Karpas-422 (cell line): ENCODE measurements at places on chromosomes 4 and X.
A peak's percentile ranks its signal among the peaks of the same experiment; 100 is the strongest.

DNA sequence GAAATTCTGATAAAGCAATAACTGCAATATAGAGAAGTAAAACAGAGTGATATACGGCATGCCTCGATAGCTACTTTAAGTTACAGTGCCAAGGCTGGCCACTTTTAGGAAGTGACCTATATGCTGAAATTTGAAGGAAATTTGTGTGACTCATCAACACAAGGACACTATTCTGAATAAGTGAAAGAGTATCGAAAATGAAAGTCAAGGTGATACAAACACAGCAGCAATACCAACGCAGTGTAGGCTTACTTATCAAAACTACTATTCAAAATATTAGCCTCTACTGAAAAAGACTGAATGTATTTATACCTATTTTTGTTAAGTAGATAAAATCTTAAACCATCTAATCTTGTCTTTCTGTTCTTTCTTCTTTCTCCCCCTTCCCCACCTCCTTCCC, 459.9 kb upstream of the GNPDA2 start:
- DNase-seq = no peak

DNA sequence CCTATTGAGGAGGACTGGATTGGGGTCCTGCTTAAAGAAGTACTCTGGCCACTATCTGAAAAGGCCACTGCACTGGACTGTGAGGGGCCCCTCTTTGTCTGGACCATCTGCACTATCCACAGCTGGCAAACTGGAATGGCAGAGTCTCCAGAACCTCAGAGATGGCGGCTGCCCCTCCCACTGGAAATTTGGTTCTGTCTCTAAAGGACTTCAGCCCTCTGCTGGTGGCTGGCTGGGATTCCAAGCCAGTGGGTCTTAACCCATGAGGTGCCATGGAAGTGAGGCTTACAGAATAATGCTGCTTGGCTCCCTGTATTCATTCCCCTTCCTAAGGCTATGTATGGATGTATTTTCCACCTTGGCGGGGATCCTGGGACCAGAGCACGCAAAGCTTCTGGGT, 41.6 kb upstream of the CYLC1 start:
- DNase-seq = no peak

- DNase-seq = no peak
Observed at GRCh38 chrX:110310896-110311295, 7.0 kb downstream of the AMMECR1 start.

GRCh38 chr4:20288047-20288650, 36.4 kb downstream of the SLIT2 start:
- DNase-seq = no peak

DNA sequence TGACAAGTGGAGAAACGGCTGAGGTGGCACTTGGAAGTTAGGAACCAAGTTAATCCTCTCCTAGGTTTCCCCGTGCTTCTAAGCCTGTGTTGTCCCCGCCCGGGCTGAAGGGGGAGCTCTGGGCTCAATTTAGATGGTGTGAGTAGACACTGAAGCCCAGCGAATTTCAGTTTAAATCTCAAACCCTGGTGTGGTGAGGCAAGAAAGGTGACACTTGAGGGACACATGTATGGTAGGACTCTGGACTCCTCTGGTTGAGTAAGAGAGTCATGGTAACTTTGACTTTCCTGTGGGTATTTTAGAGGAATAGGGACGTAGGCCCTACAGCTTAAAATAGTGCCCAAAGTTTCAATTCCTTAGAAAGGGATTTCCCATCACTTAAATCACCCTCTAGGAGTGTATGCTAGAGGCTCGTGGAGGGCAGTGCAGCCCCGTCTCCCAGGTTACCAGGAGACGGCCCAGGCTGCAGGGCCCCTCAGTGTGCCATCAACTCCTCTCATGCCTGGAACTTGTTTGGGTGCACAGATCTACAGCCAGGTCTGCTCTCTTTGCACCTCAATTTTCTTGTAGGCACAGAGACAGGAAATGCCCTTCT, 24.0 kb downstream of the HAND2 start:
- DNase-seq = peak; percentile 81

- no peak for DNase-seq
Observed at GRCh38 chrX:71228063-71228642, 5.1 kb downstream of the GJB1 start.

DNA sequence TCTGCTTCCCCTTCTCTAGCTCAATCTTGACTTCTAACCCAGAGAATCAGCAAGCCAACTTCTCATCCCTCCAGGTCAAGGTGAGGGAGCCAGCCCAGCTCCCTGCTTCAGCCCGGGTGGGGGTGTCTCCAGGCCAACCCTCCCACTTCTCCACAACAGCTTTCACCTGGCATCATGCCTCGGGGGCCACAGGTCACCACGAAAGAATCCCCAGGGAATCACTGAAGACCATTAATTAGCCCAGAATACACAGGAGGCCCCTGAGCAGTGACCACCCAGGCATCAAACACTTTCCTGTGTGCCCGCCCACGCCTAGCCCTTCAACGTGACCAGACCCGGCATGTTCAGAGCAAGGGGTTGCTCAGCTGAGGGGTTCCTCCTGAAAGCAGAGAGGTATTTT, 646.7 kb downstream of the BCOR start:
- DNase-seq = no peak

DNA sequence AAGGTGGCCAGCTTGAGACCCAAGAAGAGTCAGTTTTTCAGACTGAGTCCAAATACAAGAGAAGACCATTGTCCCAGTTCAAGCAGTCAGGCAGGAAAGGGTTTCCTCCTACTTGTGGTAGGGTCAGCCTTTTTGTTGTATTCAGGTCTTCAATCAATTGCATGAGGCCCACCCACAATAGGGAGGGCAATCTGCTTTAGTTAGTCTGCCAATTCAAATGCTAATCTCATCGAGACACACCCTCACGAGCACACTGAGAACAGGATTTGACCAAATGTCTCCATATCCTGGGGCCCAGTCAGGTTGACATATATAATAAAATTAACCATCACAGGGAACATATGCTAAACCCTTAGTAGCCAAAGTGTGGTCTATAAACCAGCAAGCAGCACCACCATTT, 75.3 kb upstream of the FRMPD3 start:
- no peak for DNase-seq
